ENCODE measurements at places on chromosomes 16 and 17. TPM values are rescaled to one million over a fixed set of nuclear protein-coding genes. Genes with fewer than 3 reads are reported as not detected.

GRCh38 chr16:86854058-86854621, 275.8 kb downstream of the FOXL1 start:
- peak; percentile 60 for DNase-seq
- H3K4me1 ChIP-seq = peaks cover 5% of the 10 kb centered on the region
- no peaks in the 10 kb centered on the region for H3K27me3 ChIP-seq
- no peaks in the 10 kb centered on the region for H3K36me3 ChIP-seq
- H3K27ac ChIP-seq = no peak overlapping the region

DNA sequence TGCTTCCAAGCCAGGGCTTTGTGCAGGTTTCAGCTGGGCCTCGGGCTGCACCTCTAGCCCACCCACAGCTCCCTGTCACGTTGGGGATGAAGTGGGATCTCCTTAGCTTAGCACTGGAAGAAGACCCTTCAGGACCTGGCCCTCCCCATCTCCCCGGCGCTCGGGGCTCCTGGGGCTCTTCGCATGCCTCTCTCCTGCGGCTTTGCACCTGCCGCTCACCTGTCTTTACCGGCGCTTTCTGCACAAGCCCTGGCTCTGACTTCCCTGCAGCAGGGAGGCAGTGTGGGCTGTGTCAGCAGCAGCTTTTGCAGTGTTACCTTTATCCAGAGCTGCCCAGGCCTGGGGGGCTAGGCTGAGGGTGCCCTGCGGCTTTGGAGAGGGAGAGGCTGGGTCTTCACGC, 52.3 kb downstream of the NT5M start:
- H3K4me1 ChIP-seq = peaks cover 15% of the 10 kb centered on the region
- H3K27ac ChIP-seq = no peak overlapping the region
- H3K4me3 ChIP-seq = no peak overlapping the region
- H3K27me3 ChIP-seq = no peaks in the 10 kb centered on the region
- no peak for DNase-seq
- no peaks in the 10 kb centered on the region for H3K36me3 ChIP-seq

Gene BAIAP3
- total RNA-seq = 2.6 TPM

Gene LITAFD
- total RNA-seq = not detected

Gene SYNGR3
- total RNA-seq = 6.0 TPM

DNA sequence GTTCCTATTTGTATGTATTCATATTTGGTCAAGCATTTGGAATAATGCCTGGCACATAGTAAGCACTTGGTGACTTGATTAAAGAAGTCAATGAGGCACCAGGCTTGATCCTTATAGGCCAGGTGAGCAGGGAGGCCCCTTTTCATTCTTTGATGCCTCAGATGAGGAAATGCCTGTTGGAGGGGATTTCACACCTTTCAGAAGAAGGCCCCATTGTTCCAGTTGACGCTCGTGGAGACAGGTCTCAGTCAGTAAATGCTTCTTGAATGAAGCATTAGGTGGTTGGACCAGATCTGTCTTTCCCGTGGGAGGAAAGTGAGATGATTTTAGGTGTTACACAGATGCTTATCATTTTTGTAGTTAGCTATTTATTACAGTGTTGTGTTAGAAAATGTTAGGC, 13.0 kb downstream of the LCMT1 start:
- H3K27ac ChIP-seq = no peak overlapping the region
- no peak overlapping the region for H3K4me3 ChIP-seq
- peaks cover 6% of the 10 kb centered on the region for H3K36me3 ChIP-seq
- no peak for DNase-seq
- peaks cover 11% of the 10 kb centered on the region for H3K4me1 ChIP-seq

GRCh38 chr16:31421587-31421986, 6.6 kb downstream of the COX6A2 start:
- H3K36me3 ChIP-seq = no peaks in the 10 kb centered on the region
- H3K4me1 ChIP-seq = no peaks in the 10 kb centered on the region
- no peak overlapping the region for H3K4me3 ChIP-seq
- no peaks in the 10 kb centered on the region for H3K27me3 ChIP-seq
- no peak for DNase-seq
- H3K27ac ChIP-seq = no peak overlapping the region

Gene HEATR9
- not detected for total RNA-seq

Gene CD300LF
- not detected for total RNA-seq

Gene RAB26
- 1.2 TPM for total RNA-seq

DNA sequence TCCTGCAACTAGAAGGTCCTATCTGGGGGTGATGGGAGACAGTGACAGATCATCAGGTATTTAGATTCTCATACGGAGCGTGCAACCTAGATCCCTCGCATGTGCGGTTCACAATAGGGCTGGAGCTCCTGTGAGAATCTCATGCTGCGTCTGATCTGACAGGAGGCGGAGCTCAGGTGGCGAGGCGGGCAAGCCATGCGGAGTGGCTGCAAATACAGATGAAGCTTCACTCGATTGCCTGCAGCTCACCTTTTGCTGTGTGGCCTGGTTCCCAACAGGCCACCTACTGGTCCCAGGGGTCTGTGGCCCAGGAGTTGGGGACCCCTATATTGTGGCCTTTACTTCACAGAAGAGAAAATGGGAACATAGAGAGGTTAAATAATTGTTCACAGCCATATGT, 200.4 kb downstream of the IRF8 start:
- H3K27me3 ChIP-seq = peaks cover 8% of the 10 kb centered on the region
- DNase-seq = no peak
- H3K27ac ChIP-seq = no peak overlapping the region
- H3K4me3 ChIP-seq = no peak overlapping the region
- H3K4me1 ChIP-seq = no peaks in the 10 kb centered on the region

- H3K27me3 ChIP-seq = no peaks in the 10 kb centered on the region
- H3K4me1 ChIP-seq = peaks cover 8% of the 10 kb centered on the region
- H3K4me3 ChIP-seq = no peak overlapping the region
- H3K27ac ChIP-seq = no peak overlapping the region
- H3K36me3 ChIP-seq = no peaks in the 10 kb centered on the region
Measured at GRCh38 chr16:49596648-49597291, 223.2 kb downstream of the C16orf78 start.

Gene IRX5
- 0.57 TPM for total RNA-seq

- no peak overlapping the region for H3K4me3 ChIP-seq
- no peak for DNase-seq
- peaks cover 3% of the 10 kb centered on the region for H3K36me3 ChIP-seq
- H3K4me1 ChIP-seq = no peaks in the 10 kb centered on the region
Measured at GRCh38 chr16:2584729-2585650, 47.2 kb downstream of the PDPK1 start.

- no peak for DNase-seq
- H3K27ac ChIP-seq = no peak overlapping the region
- H3K4me3 ChIP-seq = no peak overlapping the region
- H3K27me3 ChIP-seq = peaks cover 11% of the 10 kb centered on the region
Measured at GRCh38 chr16:85094812-85095211, 17.5 kb downstream of the CIBAR2 start.

Gene JUP
- total RNA-seq = 236 TPM

GRCh38 chr17:62626719-62627218, 701 bp upstream of the MRC2 start:
- no peaks in the 10 kb centered on the region for H3K36me3 ChIP-seq
- peak overlapping the region; percentile 95 for H3K27ac ChIP-seq
- peak overlapping the region; percentile 88 for H3K4me3 ChIP-seq
- peaks cover 37% of the 10 kb centered on the region for H3K4me1 ChIP-seq
- DNase-seq = peak; percentile 76

GRCh38 chr16:15532825-15533224, 98.4 kb downstream of the BMERB1 start:
- no peak overlapping the region for H3K27ac ChIP-seq
- H3K4me1 ChIP-seq = no peaks in the 10 kb centered on the region

DNA sequence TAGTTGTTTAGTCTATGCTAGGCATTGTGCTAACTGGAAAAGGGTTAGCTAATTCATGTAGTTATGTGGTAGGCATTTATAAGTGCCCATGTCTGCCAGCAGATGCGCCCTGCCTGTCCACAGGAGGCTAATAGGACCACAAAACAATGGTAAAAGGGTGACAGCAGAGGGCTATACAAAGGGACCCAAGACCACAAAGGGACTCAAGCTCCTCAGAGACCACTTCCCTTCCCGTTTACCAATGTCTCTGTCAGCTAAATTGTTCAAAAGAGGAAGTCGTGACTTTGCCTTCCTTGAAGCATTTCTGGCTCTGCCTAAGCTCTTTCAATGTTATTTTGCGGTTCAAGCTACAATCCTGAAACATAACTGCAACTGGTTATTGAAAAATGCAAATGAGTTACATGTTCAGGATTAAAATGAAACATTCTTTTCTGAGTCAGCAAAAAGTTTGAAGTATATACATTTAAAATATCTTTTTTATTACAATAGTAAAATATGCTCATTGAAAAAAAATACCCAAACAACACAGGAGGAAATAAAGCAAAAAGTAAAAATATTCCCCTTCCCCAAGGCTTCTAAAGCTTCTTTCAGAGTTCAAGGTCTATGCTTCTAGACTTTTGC, 149.2 kb downstream of the MAF start:
- no peaks in the 10 kb centered on the region for H3K4me1 ChIP-seq
- no peak overlapping the region for H3K27ac ChIP-seq
- H3K27me3 ChIP-seq = no peaks in the 10 kb centered on the region
- no peak overlapping the region for H3K4me3 ChIP-seq

Gene SPPL2C
- total RNA-seq = not detected

GRCh38 chr17:64412944-64413381, 22.3 kb upstream of the PECAM1 start:
- no peaks in the 10 kb centered on the region for H3K36me3 ChIP-seq
- peak; percentile 37 for DNase-seq
- peaks cover 6% of the 10 kb centered on the region for H3K4me1 ChIP-seq
- H3K27ac ChIP-seq = no peak overlapping the region
- peaks cover 6% of the 10 kb centered on the region for H3K27me3 ChIP-seq

- no peak overlapping the region for H3K4me3 ChIP-seq
- DNase-seq = no peak
- H3K4me1 ChIP-seq = peaks cover 4% of the 10 kb centered on the region
- no peaks in the 10 kb centered on the region for H3K27me3 ChIP-seq
Measured at GRCh38 chr16:28927815-28928214, 2.8 kb upstream of the RABEP2 start.

DNA sequence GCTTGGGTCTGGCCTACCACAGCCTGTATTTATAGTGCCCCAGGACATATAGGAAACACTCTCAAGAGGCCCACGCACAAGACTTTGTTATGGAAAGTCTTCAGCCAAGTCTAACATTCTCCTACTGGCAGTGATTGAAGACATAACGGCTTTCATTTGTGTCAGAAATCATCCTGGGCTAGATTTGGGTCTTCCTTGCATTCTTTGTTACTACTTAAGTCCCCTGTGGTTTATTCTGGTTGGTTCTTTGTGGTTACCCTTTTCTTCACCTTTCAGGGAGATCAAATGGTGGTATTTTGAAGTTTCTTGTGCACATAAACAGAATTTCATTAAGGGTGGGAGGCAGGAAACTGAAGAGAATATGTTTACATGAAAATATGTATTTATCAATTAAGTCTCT, 37.7 kb downstream of the REXO5 start:
- DNase-seq = peak; percentile 31
- no peaks in the 10 kb centered on the region for H3K36me3 ChIP-seq
- no peaks in the 10 kb centered on the region for H3K27me3 ChIP-seq
- no peak overlapping the region for H3K27ac ChIP-seq
- H3K4me3 ChIP-seq = no peak overlapping the region
- no peaks in the 10 kb centered on the region for H3K4me1 ChIP-seq
